Activated T-cell treated with anti-CD3 and anti-CD28 coated beads, Interleukin-2, amount 50 U/mL, for 24 hours (primary cell): ENCODE measurements at places on chromosomes 6 and 20.

- no peak for DNase-seq
Observed at GRCh38 chr6:111592726-111593511, 12.8 kb downstream of the TRAF3IP2 start.

GRCh38 chr6:15596186-15596896 is 66.5 kb downstream of the DTNBP1 start:
- DNase-seq = no peak

DNA sequence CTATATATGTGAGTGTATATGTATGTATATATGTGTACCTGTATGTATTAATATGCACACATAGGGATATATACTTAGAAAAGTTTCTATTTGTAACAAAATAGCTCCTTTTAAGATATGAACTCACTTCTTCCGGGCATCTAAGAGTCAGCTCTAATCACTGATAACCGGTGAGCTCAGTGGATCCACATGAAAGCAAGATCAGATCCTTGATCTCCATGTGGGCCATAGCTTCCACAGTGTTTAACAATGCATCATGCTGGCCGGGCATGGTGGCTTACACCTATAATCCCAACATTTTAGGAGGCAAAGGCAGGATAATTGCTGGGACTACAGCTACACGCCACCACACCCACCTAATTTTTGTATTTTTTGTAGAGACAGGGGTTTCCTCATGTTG is 52.6 kb downstream of the ECT2L start:
- no peak for DNase-seq

DNA sequence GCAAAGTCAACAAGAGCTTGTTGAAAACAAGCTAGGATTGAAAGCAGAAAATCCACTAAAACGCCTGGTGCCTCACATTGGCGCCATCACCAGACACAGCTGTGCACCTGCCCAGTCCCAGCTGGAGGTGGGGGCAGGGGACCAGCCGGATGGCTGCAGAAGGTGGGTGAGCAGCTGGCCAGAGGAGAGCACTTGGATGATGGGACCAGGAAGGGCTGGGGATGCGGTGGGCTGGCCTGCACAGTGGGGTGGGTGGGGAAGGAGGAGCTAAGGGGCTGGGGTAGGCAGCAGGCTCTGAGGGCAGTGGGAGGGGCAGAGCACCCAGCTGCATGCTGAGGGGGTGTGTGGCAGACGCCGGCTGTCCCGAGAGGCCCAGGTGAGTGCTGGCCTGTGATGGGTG is 7.1 kb downstream of the CABLES2 start:
- DNase-seq = no peak

DNA sequence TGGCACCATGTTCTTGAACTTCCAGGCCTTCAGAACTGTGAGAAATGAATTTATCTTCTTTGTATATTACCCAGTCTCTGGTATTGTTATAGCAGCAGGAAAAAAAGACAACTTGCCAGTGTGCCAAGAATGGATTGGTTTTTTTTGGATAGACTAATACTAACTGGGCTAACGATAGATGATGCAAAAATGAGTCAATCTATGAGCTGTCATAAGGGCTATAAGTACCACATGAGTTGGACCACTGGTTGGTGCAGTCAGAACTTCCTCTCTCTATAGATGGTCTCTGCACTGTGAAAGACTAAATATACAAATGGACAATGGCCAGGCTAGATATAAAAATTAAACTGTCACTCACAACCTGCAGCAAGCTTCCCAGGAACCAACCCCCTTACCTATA is 87.6 kb upstream of the COL21A1 start:
- DNase-seq = no peak

- DNase-seq = no peak
Observed at GRCh38 chr6:37663019-37663810, 34.5 kb downstream of the MDGA1 start.

DNA sequence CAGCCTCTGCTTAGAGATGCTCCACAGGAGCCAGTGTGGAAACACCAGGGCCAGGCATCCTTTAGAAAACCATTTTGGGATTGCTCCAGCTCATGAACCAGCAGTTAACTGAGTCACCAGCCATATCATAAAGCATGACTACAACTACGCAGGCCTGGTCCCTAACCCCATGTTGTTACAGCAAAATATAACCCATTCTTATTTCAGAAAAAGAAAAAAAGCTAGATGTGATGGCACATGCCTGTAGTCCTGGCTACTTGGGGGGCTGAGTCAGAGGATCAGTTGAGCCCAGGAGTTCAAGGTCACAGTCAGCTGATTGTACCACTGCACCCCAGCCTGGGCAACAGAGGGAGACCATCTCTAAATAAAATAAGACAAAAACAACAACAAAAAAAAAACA is 36.8 kb downstream of the C6orf15 start:
- DNase-seq = no peak

GRCh38 chr20:15512916-15513315 is 1060.3 kb downstream of the KIF16B start:
- no peak for DNase-seq

GRCh38 chr20:23048283-23049200 is 930 bp downstream of the THBD start:
- peak; percentile 42 for DNase-seq

DNA sequence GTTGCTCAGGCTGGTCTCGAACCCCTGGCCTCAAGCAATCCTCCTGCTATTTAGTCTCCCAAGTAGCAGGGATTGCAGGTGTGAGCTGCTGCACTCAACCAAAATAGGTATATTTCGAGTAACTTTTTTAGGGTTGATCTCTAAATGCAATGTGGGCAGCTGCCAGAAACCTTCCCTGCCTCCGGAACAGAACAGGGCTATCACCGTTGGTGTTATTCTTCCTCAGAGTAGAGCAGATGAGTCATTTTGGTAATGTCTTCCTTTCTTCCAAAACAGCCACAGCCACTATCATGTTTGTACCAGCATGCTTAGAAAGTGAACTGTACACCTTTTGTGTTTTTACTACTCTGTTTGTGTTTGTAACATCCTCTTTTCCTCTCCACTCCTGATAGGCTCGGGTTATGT is 44.1 kb downstream of the SNX9 start:
- no peak for DNase-seq

GRCh38 chr6:6005051-6006005 is 1.4 kb downstream of the NRN1 start:
- no peak for DNase-seq

GRCh38 chr6:4324746-4325145 is 189.4 kb upstream of the ECI2 start:
- no peak for DNase-seq

DNA sequence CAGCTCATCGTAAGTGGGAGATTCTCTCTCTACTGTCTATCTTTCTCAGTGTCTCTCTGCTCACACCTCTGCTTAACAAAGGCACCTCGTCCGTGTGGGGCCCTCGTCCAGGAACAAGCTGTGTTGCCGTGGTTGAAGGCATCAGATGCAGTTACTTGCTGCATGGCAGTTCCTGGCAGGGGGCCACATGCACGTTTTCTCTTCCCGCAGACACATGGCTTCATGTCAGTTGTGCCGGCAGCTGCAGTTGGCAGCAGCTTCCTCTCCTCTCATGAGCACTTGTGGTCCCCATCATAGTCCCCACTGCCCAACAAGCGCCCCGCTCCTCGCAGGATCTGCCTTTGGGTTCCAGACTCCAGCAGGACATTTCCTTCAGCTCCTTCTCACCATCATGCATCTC is 7.1 kb upstream of the AFDN start:
- no peak for DNase-seq

DNA sequence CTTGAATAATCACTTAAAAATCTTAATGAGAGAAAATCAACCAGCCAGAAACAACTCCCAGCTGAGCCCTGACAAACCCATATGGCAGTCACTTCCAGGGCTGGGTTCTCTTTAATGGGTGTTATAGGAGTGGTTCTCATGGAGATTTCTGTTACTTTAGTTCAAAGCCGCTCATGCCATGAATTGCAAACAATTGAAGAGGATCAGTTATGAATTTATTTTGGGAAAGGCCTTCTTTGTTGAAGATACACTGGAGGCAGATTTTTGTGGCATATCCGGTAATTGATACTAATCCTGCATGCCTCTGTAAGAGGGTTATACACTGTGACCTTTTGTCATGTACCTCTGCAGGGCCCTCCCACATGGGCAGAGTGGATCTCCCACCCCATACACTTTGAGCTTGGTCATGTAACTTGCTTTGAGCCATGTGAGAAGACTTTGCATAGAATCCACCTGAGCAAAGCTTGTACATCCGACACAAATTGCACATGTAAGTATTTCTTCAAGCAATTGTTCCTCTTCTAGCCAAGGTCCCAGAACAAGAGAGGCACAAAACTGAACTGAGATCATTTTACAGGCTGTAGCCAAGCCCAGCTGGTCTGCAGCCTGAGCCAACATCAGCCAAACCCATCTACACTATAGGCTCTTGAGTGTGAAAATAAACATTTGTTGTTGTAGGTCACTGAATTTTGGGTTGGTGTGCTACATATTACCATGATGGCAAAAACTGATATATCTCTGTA is 492.3 kb downstream of the PREX1 start:
- DNase-seq = no peak

- DNase-seq = no peak
Observed at GRCh38 chr6:152404086-152404857, 232.9 kb downstream of the SYNE1 start.

GRCh38 chr20:58551631-58552030 is 36.4 kb upstream of the APCDD1L start:
- no peak for DNase-seq
